H54 (cell line): ENCODE measurements at places on chromosomes 6 and 20.
A peak's percentile ranks its signal among the peaks of the same experiment; 100 is the strongest.

DNA sequence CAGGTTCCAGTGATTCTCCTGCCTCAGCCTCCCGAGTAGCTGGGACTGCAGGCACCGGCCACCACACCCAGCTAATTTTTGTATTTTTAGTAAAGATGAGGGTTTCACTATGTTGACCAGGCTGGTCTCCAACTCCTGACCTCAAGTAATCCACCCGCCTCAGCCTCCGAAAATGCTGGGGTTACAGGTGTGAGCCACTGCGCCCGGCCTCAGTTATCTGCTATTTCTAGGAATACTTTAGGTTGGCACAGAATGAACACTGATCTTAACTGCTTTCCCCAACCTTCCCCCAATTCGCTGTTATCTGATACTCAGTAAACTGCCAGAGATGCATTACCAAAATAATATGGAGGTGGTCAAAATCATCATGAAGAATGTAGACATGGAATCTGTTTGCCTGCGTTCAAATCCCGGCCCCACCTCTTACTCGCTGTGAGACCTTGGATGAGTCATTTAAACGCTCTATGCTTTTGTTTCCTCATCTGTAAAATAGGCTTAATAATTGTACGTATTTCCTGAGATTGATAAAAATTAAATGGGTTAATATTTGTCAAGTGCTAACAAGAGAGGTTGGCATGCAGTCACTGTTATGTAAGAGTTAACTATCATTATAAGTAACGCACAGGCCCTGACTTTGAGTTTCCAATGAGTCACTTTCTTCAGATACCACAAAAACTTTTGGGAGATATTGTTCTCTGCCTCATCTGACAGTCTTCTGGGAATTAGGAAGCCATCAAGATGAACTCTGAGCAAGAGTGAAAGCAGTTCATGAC lies 44.5 kb upstream of the NCOA3 start:
- DNase-seq = peak; percentile 37

DNA sequence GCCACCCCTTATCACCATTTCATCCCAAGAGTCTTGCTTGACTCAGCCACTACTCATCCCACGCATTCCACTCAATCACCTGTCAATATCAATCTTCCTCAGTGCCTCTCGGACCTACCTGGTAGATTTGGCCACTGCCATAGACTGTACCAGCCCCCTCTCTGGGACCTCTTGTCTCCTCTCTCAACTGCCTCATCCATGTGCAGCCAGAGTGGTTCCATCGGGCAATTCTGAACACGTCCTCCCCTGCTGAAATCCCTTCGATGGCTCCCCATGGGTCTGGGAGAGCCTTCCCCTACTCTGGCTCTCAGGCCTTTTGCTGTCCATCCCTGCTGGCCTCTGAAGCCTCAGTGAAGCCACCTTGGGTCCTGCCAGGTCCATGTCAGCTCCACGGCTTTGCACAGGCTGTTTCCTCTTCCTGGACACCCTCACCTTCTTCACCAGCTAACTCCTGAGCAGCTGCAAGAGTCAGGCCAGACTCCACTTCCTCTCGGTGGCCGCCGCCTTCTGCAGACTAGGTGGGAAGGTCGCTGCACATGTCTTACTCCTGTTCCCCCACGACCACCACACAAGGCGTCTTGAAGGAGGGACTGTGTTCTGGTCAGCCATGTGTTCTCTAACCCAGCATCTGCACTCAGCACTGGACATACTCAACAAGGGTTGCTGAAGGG lies 120.4 kb downstream of the TOX2 start:
- DNase-seq = no peak

DNA sequence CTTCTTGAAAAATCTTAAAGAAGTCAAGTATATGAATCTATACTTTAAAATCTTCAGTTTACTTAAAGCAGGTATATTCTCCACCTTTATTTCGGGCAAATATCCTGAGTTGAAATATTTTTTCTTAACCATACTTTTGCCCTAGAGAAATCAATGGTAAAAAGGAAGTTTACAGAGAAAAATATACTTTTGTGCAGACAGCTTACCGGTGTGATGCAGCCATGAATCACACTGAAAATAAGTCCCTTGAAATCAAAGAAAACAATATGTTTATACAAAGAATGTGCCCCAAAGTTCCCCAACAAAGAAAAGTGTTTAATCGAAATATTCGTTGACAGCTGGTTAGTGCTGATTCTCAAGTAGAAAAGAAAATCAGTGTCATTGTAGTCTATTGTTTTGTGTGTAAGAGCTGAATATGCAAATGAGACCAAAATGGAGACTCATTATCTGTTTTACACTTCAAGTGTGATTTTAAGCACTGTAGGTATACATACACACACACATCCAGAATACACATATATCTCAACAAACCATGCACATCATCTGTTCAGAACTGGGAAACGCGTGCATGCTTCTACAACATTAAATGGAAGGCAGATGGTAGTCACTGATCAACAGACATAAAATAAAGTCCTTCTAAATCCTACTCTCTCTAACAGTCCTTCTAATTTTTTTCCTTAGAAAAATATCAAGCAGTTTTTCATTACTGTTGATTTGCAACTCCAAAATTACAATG lies 73.3 kb downstream of the BTBD9 start:
- no peak for DNase-seq

DNA sequence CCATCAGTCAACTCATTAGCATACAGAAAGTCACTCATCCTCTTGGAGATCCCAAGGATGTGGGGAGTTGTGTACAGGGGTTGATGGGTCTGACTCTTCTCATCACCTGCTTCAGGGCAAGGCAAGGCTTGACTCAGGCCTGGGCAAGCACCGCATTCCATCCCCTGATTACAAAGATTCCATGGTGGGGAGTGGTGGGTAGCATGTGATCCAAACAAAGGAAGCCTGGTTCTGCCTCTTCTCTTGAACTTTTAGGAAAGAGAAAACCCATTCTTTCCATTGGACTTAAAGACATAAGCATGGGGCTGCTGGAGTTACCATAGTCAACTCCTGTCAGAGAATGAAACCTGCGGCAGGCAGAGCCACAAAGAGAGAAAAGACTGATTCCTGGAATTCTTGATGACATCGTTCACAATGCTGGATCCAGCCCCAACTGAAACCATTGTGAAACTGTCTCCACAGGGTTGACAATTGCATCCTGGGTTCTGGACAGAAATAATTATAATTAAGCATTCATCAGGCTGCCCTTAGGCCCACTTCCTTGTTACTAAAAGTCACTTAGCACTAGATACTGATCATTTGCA lies 235.8 kb upstream of the KCNG1 start:
- DNase-seq = no peak

- no peak for DNase-seq
Observed at GRCh38 chr6:148085631-148086331, 256.9 kb upstream of the SASH1 start.

- no peak for DNase-seq
Observed at GRCh38 chr6:45654673-45655072, 276.9 kb upstream of the SUPT3H start.
